Activated CD4-positive, CD25-positive, alpha-beta regulatory T cell treated with anti-CD3 and anti-CD28 coated beads, Interleukin-2, amount 50 U/mL, for 72 hours (primary cell): ENCODE measurements at places on chromosomes 4 and X.

DNA sequence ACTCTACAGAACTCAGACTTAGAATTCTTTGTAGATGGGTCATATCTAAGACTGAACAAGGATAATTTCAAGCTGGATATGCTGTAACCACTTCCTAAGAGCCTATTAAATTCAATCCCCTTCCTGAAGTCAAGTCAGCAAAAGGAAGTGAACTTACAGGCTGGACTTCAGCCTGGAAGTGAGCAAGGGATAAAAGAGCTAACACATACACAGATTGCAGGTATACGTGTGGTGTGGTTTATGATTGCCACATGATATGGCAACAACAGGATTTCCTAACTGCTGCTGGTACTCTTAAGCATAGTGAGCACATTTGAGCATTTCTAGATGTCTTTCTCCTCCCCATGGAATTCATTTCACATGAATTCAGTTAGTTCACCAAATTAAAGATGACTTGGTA, 38.2 kb upstream of the UXT start:
- DNase-seq = no peak

- DNase-seq = no peak
Observed at GRCh38 chr4:56880572-56880971, 27.1 kb upstream of the REST start.

- no peak for DNase-seq
Observed at GRCh38 chr4:176668324-176668723, 124.4 kb downstream of the VEGFC start.

- no peak for DNase-seq
Observed at GRCh38 chr4:101693842-101694398, 96.6 kb upstream of the BANK1 start.

DNA sequence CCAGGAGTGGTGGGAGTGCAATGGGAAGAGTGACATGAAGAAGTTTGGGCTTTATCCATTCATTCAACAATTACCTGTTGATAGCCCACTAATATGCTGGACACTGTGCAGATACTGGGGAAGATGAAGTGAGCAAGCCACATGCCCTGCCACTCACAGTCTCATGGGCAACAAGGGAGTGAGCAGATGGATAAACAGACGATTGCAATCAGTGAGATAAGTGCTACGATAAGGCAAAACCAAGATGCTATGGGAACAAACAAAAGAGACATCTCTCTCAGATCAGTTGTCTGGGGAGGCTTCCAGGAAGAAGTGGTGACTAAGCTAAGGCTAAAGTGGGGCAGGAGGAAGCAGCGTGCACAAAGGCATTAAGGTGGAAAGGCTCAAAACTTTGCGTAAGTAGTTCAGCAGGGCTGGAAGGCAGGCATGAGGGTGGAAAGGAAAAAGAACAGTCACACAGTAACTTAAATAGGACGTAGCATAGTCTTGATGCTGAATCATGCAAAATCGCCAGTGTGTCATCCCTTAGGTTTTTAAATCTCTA, 31.7 kb downstream of the GAB3 start:
- DNase-seq = no peak

GRCh38 chr4:136156947-136157346, 1375.3 kb downstream of the PCDH18 start:
- DNase-seq = no peak

- DNase-seq = no peak
Observed at GRCh38 chrX:47221756-47222155, 3.3 kb downstream of the CDK16 start.
